ENCODE measurements at places on chromosomes 2 and 18. TPM values are rescaled to one million over a fixed set of nuclear protein-coding genes. Genes with fewer than 3 reads are reported as not detected.

DNA sequence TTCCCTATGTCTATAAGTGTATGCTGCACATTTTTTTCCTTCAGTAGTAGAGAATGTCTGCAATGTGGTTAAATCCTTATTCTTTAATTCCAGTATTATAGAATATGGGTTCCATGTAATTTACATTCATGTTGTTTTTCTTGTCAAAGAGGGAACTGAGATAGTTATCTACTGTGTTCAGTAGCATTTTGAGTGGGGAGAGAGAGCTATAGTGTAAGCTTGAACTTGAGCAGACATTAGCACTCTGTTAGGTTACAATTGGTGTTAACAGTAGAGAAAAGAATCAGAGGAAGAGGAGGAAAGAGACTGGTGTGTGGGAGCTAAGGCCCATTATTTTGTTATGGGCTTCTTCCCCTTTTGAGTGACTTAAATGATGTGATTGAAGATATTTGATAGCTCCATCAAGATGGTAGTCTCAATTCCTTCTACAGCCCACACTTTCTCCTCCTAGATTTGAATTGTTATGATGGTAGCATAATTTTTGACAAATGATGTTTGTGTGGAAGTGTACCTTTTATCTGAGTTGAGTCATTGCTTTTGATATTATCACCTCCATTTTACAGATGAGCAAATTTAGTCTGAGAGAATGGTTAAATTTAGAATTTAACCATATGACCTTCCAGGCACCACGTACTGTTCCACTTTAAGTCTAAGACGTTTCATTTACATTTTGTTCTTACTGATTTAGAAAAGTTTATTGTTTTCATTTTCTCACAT lies 71.3 kb downstream of the FMNL2 start:
- no peak overlapping the region for H3K27ac ChIP-seq
- no peak for DNase-seq
- H3K27me3 ChIP-seq: no peaks in the 10 kb centered on the region

GRCh38 chr2:963876-964275 lies 13.2 kb downstream of the SNTG2 start:
- H3K4me3 ChIP-seq: no peak overlapping the region
- H3K27ac ChIP-seq: no peak overlapping the region
- DNase-seq: no peak
- H3K36me3 ChIP-seq: no peaks in the 10 kb centered on the region

DNA sequence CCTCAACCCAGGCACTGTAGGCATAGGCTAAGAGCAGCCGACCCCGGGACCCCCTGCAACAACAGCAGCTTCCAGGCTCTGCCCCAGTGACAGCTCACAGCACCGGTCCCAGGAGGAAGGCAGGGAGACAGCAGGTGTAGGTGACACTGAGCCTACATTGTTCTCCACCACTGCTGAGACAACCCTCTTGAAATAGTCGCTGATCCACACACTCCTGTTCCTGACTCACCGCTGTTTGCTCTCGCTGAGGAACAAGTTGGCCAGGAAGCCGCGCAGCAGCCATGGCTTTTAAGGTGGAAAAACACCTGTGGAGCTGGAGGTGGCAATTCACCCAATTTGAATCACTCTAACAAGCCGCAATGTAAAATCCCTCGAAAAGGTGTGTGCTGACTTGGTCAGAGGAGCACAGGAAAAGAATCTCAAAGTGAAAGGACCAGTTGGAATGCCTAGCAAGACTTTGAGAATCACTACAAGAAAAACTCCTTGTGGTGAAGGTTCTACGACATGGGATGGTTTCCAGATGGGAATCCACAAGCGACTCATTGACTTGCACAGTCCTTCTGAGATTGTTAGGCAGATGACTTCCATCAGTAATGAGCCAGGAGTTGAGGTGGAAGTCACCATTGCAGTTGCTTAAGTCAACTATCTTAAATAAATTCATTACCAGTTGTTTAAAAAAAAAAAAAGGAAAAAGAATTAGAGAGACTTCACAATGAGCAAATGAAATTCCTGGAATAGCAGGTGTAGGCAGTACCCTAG lies 167.5 kb downstream of the ARL4C start:
- H3K4me1 ChIP-seq: no peaks in the 10 kb centered on the region
- no peaks in the 10 kb centered on the region for H3K27me3 ChIP-seq
- DNase-seq: no peak
- H3K4me3 ChIP-seq: no peak overlapping the region
- no peaks in the 10 kb centered on the region for H3K36me3 ChIP-seq

DNA sequence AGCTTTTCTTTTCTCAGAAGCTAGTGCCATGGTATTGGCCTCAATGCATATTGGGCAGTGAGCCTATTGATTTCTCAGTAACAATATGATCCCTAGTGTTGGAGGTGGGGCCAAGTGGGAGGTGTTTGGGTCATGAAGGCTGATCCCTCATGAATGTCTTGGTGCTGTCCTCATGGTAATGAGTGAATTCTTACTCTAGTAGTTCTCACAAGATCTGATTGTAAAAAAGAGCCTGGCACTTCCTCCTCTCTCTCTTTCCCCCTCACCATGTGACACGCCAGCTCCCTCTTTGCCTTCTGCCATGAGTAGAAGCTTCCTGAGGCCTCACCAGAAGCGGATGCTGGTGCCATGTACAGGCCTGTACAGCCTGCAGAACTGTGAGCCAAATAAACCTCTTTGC lies 12.8 kb upstream of the TBC1D8 start:
- H3K27ac ChIP-seq: no peak overlapping the region
- DNase-seq: no peak
- H3K36me3 ChIP-seq: no peaks in the 10 kb centered on the region
- no peak overlapping the region for H3K4me3 ChIP-seq
- no peaks in the 10 kb centered on the region for H3K4me1 ChIP-seq
- H3K27me3 ChIP-seq: no peaks in the 10 kb centered on the region

GRCh38 chr2:73532381-73532780 lies 109.8 kb downstream of the NAT8 start:
- H3K4me3 ChIP-seq: no peak overlapping the region
- 0 out of 2 replicates have a peak, but pooled peaks cover 1% of the 10 kb centered on the region for H3K36me3 ChIP-seq
- H3K4me1 ChIP-seq: no peaks in the 10 kb centered on the region
- H3K27ac ChIP-seq: no peak overlapping the region

DNA sequence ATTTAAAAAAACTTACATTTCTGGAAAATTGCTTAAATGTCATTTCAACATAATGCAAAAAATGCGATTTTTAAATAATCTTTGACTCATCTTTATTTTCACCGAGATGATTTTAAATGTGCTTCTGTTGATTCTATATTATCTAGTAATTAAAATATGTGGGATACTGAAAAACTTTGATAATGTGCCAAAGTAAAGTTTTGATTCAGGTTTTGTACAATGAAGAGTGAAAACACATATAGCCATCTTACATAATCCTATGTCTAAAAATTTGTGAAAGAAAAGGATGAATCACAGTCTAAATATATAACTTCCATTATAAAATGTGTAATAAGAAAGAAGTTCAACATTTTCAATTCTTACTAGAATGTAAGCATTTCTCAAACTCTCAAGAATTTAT lies 204.3 kb upstream of the ZC3H15 start:
- H3K36me3 ChIP-seq: no peaks in the 10 kb centered on the region
- H3K4me3 ChIP-seq: no peak overlapping the region
- no peak overlapping the region for H3K27ac ChIP-seq

- no peak overlapping the region for H3K27ac ChIP-seq
- no peaks in the 10 kb centered on the region for H3K27me3 ChIP-seq
- no peak overlapping the region for H3K4me3 ChIP-seq
- H3K36me3 ChIP-seq: no peaks in the 10 kb centered on the region
- no peaks in the 10 kb centered on the region for H3K4me1 ChIP-seq
- DNase-seq: no peak
These were observed 34.7 kb downstream of the GBX2 start for GRCh38 chr2:236133410-236134012.

GRCh38 chr2:234640657-234641056 lies 143.8 kb upstream of the ARL4C start:
- no peaks in the 10 kb centered on the region for H3K27me3 ChIP-seq
- H3K36me3 ChIP-seq: no peaks in the 10 kb centered on the region
- H3K4me1 ChIP-seq: no peaks in the 10 kb centered on the region
- no peak overlapping the region for H3K4me3 ChIP-seq
- H3K27ac ChIP-seq: no peak overlapping the region
- DNase-seq: no peak

DNA sequence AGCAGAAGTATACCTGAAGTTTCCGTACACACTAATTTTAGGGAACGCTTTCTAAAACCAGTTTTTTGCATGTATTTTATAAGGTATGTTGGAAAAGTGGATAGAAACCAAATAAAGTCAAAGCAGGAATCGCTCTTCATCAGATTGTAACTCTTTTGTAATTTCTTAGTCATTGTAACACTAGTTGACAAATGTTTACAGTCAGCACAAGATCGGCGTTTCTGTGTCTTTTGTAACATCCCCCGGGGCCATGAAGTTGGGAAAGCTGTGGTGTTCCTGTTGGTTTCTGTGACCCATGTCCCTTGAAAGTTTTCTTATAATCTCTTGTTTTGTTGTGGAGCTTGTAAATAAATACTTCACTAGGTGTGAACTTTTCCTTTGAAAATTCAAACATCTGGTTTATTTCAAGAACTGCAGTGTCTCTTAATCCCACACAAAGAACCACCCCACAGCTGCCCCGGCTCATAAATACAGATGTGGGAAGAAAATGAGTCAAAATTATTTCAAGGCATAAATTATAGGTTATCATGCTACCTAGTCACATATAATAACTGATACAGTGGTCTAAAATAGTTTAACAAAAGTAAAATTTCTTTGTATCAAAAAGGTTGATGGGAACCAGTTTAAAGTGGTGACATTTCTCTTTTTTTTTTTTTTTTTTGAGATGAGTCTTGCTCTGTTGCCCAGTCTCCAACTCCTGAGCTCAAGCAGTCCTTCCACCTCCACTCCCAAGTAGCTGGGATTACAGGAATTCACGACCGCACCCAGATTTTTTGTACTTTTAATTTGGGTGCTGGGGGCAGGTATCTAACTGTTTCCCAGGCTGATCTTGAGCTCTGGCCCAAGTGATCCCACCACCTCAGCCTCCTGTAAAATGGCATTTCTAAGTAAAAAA lies 751 bp upstream of the NMI start:
- no peaks in the 10 kb centered on the region for H3K27me3 ChIP-seq
- H3K4me1 ChIP-seq: no peaks in the 10 kb centered on the region
- peak; percentile 19 for DNase-seq
- H3K27ac ChIP-seq: peak overlapping the region; percentile 63
- peak overlapping the region; percentile 77 for H3K4me3 ChIP-seq

- H3K4me3 ChIP-seq: no peak overlapping the region
- DNase-seq: no peak
- H3K27me3 ChIP-seq: no peaks in the 10 kb centered on the region
- H3K27ac ChIP-seq: no peak overlapping the region
- H3K36me3 ChIP-seq: no peaks in the 10 kb centered on the region
- no peaks in the 10 kb centered on the region for H3K4me1 ChIP-seq
These were observed 134.5 kb downstream of the RHBDD1 start for GRCh38 chr2:226970362-226970761.

DNA sequence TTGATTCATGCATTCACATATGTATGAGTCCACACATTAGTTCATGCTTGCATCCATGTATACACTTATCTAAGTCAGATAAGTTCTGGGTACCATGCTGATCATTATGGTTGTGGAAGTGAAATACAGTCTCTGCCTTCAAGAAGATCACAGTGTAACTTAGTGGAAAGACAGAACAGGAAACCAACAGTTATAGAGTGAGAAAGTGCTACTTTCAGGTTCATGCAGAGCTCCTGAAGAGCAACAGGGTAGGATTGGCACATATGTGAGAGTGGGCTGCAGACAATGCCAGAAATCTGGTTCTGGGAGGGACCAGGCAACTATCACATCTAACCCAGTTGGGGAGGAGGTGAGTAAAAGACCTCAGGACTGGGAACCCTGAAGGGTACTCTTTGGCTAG lies 35.4 kb upstream of the PGAP1 start:
- no peaks in the 10 kb centered on the region for H3K27me3 ChIP-seq
- no peak overlapping the region for H3K27ac ChIP-seq

- H3K36me3 ChIP-seq: no peaks in the 10 kb centered on the region
- no peak overlapping the region for H3K4me3 ChIP-seq
- H3K4me1 ChIP-seq: no peaks in the 10 kb centered on the region
- no peak for DNase-seq
- no peak overlapping the region for H3K27ac ChIP-seq
These were observed 244.6 kb upstream of the RND3 start for GRCh38 chr2:150732064-150732463.

GRCh38 chr2:23430263-23430662 lies 45.3 kb downstream of the KLHL29 start:
- peaks cover 1% of the 10 kb centered on the region for H3K27me3 ChIP-seq
- no peak for DNase-seq
- no peaks in the 10 kb centered on the region for H3K4me1 ChIP-seq
- no peak overlapping the region for H3K27ac ChIP-seq

DNA sequence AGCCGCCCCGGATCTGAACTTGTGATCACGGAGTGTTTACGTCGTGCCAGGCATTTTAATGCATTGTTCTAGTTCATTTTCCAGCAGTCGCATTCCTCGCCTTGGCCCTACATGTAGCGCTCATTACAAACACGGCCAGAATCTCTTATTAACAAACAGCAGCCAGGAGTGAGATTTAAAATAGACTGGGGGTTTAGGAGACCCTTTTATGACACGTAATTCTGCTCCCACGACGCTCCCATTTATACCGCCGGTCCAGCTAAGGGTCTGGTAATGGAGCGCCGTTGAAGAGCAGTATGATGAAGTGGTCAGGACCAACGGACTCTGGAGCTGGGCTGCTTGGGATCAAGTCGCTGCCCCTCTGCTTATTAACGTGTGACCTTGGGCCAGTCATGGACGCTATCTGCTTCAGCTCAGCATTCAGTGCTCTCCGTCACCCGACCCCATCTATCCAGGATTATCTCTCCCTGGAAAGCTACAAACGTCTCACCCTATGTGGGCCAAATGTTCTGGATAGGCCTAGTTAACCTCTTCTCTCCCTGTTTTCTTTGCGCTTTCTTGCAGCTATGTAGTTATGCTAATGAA lies 745 bp downstream of the MSH2 start:
- no peaks in the 10 kb centered on the region for H3K36me3 ChIP-seq
- peak overlapping the region; percentile 85 for H3K4me3 ChIP-seq
- H3K27ac ChIP-seq: peak overlapping the region; percentile 91
- no peak for DNase-seq

- H3K4me3 ChIP-seq: no peak overlapping the region
- DNase-seq: no peak
- H3K4me1 ChIP-seq: peaks cover 49% of the 10 kb centered on the region
- H3K27ac ChIP-seq: peak overlapping the region; percentile 6
These were observed 41.7 kb upstream of the RND3 start for GRCh38 chr2:150528861-150529801.

Gene CDC42EP3
- total RNA-seq: 95.8 TPM

Gene SPIRE1
- 9.2 TPM for total RNA-seq

Gene TRIM43
- total RNA-seq: not detected

Gene CIDEA
- not detected for total RNA-seq

Gene CCDC68
- total RNA-seq: 6.9 TPM

Gene CHMP1B
- total RNA-seq: 56.5 TPM

Gene NEB
- total RNA-seq: 17.6 TPM

Gene PSMA8
- total RNA-seq: not detected

Gene DSEL
- 0.18 TPM for total RNA-seq
